ENCODE measurements at places on chromosomes 6 and 20.

GRCh38 chr6:147782302-147782701, 273.8 kb downstream of the SAMD5 start:
- DNase-seq, result no peak

GRCh38 chr20:3382836-3383235, 24.6 kb downstream of the DNAAF9 start:
- no peak for DNase-seq

GRCh38 chr6:136607204-136607931, 57.1 kb upstream of the MAP7 start:
- DNase-seq, result no peak

GRCh38 chr6:122621638-122622037, 11.4 kb downstream of the PKIB start:
- no peak for DNase-seq

DNA sequence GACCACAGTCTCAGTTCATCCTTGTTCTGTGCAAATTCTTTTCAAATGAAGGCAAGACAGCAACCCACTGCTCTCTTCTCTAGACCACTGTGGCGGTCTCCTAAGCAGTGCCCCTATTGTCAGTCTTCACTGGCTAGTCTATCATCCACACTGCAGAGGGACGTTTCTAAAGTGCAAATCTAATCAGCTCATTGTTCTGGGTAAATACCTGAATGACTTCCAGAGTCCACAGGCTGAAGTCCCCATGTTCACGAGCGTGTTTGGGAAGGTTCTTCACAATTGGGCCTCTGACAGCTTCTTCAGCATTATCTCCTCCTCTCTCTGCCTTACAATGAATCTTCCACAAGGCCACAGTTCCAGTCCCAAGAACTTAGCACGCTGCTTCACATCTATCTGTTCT, 73.2 kb downstream of the LAMA4 start:
- DNase-seq, result no peak

DNA sequence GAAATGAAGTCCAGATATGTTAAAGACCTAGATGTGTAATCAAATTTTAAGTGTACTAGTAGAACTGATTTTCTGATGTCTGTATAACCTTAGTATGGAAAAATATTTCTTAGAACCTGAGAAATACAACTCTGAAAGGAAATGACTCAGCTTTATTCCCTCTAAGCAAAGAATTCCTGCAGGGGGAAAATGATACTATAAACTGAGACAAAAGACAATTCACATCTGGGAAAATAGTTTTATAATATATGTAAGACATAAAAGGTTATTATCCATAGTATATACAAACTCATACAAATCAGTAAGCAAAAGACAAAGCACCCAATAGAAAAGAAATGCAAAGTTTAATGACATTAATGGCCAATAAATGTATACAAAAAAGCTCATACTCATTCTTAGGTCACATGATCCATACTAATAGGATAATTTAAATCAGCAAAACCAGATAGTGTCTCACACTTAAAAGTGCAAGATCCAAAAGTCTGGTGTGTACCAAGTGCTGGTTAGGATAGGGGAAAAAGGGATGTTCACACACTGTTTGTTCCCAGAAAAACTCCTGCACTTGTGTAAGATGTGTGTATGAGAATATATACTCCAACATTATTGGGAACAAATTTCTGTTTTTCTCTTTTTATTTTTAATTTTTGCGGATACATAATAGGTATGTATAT, 22.6 kb downstream of the RNF217 start:
- no peak for DNase-seq

Data from central memory CD8-positive, alpha-beta T cell (primary cell).